ENCODE measurements at places on chromosomes 11 and 22.

DNA sequence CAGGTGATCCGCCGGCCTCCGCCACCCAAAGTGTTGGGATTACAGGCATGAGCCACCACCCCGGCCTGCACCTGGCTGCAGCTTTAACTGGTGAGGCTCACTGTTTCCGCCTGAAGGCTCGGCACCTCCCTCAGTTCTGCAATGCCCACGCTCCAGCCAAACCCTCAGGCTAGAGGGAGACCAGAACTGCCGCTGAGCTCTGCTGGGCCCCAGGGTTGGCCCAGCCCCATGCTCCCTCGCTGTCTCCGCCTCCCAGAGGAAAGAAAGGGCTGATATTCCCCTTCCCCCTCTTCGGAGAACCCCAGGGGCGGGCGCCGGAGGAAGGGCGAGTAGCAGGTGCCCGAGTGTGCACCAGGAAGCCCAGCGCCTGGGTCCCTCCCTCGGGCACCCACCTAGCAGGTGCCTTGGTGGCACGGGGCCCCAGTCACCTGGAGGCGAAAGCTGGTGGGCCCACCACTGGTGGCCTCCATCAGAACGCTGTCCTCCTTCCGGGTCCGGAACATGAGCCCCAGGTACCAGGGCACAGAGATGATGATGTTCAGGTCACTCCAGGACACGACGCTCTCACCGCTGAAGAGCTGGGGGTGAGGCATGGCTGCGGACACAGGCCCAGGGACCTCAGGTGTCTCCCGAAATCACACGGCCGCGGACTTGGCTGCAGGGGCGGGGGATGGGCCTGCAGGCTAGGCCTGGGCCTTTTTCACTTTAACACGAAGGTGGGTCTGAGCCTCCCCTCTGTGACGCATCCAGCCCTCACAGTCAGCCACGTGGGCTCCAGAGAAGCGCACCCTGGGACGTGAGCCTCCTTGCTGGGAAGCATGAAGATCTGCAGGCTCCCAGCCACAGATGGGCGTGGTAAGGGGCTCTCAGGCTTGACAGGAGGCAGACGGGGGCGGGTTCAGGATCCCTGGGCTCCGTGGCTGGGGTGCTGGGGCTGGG lies 73.3 kb downstream of the TRMU start:
- H3K4me3 ChIP-seq, result no peak overlapping the region
- H3K4me1 ChIP-seq, result no peaks in the 10 kb centered on the region
- no peak overlapping the region for H3K27ac ChIP-seq
- no peaks in the 10 kb centered on the region for H3K36me3 ChIP-seq
- H3K27me3 ChIP-seq, result peaks cover 17% of the 10 kb centered on the region

DNA sequence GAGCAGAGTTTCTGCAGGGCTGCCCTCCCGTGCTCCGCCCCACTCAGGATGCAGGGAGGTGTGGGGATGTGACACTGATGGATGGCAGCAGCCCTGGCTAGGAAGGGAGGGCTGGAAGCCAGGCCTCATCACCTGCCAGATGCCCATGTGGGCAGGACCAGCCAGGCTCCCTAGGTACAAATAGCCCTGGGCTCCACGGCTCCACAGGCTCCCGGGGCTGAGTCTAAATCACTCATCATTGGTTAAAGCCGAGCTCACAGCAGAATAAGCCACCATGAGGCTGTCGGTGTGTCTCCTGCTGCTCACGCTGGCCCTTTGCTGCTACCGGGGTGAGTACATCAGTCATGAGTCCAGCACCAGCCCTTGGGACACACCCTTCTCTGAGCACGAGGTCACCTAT lies at the start of gene SCGB1D1:
TSS of gene SCGB1D1 (plus strand) at position 206 of the 400 bp plus-strand sequence. CDS start at position 275, 69 bp downstream.
- DNase-seq, result no peak
- H3K4me1 ChIP-seq, result no peaks in the 10 kb centered on the region
- H3K27me3 ChIP-seq, result no peaks in the 10 kb centered on the region
- H3K27ac ChIP-seq, result no peak within 1 kb of the TSS
- H3K36me3 ChIP-seq, result no peaks in the 10 kb centered on the region
- H3K4me3 ChIP-seq, result no peak within 1 kb of the TSS

- no peaks in the 10 kb centered on the region for H3K4me1 ChIP-seq
- no peaks in the 10 kb centered on the region for H3K36me3 ChIP-seq
- no peak overlapping the region for H3K27ac ChIP-seq
- no peak overlapping the region for H3K4me3 ChIP-seq
- no peak for DNase-seq
- H3K27me3 ChIP-seq, result no peaks in the 10 kb centered on the region
These were observed 20.6 kb upstream of the TMEM218 start for GRCh38 chr11:125132071-125132470.

GRCh38 chr11:134939031-134939430 lies 527.0 kb upstream of the B3GAT1 start:
- no peak overlapping the region for H3K4me3 ChIP-seq
- H3K4me1 ChIP-seq, result no peaks in the 10 kb centered on the region
- peaks cover 2% of the 10 kb centered on the region for H3K27me3 ChIP-seq
- H3K27ac ChIP-seq, result no peak overlapping the region
- no peak for DNase-seq

DNA sequence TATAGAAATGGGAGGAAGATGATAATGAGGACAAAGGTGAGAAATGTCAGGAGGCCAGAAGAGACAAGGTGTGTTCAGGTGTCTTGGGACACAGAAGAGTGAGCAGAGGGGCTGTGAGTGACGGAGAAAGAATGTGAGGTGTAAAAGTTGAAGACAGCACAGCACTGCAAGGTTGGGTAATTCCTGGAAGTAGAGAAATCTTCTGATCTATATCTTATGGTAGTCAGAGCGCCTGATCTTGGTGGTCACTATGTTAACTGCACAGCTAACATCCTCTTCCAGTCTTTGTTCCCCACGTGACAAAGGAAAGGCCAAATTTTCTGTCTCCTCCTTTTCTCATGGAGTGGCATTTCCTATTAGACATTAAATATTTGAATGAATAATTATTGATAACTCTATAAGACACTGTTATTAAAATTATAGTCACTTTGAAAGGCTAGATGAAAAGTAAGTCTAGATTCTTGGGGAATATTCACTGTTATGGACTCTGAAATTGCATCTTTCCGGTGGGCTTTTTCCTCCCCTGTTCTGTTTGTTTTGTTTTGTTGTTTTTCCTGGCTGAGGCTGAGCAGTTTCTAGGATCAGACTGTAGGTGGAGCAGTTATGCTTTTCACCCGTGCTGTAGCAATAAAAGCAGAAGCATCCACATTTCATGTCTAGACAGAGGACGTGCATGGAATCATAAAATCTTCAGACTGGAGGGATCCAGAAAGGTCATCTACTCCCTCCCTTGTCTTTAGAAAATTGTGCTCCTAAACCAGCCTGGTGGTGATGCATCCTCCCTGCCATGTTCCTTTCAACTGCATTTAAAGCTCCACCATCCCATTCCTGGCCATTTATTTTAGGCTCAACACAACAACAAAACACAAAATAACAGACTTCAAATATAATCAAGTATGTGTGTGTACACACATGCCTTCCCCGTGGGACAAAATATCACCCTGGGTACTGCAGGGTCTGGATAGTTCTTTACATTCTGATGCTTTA lies 26.6 kb downstream of the SC5D start:
- H3K27me3 ChIP-seq, result no peaks in the 10 kb centered on the region
- no peaks in the 10 kb centered on the region for H3K4me1 ChIP-seq
- H3K4me3 ChIP-seq, result no peak overlapping the region
- H3K36me3 ChIP-seq, result no peaks in the 10 kb centered on the region
- no peak for DNase-seq

GRCh38 chr11:37984991-37985390 lies 1387.0 kb upstream of the RAG2 start:
- H3K27me3 ChIP-seq, result no peaks in the 10 kb centered on the region
- H3K27ac ChIP-seq, result no peak overlapping the region
- DNase-seq, result no peak

DNA sequence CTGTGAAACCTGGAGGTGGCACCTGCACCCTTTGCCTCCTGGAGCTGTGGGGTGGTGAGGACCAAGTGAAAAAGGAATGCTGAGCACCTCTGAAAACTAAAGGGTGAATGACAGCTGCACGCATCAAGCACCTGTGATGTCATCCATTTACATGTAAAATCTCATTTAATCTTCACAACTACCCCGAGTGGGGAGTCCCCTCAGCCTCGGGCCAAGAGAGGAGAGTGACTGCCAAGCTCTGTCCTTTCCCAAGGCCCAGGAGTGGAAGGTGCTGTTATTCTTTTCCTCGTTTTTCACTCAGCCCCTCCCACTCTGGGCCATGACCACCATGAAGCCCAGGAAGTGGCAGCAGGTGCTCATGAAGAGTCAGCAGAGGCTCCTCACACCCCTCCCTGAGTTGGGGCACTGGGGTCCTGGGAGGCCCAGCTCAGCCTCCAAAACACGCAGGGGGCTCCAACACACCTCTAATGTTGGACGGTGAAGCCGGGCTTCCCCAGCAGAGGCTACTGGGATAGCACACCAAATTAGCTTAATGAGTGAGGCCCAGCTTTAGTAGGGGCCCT lies 35.7 kb downstream of the NECTIN1 start:
- H3K4me3 ChIP-seq, result no peak overlapping the region
- no peak overlapping the region for H3K27ac ChIP-seq
- H3K4me1 ChIP-seq, result no peaks in the 10 kb centered on the region
- peaks cover 2% of the 10 kb centered on the region for H3K27me3 ChIP-seq
- DNase-seq, result no peak

GRCh38 chr11:119974051-119974450 lies 163.9 kb downstream of the TRIM29 start:
- H3K4me3 ChIP-seq, result no peak overlapping the region
- no peaks in the 10 kb centered on the region for H3K4me1 ChIP-seq
- H3K27me3 ChIP-seq, result peaks cover 6% of the 10 kb centered on the region

DNA sequence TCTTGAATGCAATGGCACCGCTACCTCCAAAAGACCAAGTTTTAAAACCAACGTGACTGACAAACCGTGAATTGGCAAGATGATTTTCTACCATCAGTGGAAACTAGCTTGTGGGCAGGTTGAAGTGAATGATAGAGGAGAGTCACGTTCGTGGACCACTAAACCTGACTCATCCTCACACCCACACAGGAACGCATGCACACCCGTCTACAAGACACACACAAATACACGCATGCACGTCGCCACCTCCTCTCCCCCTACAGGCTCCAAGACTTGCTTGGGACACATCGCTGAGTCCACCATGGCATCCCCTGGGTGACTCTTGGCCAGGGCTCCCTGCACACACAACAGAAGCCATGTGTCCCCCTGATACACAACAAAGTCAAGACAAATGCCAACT lies 14.4 kb downstream of the TMPRSS6 start:
- no peak overlapping the region for H3K4me3 ChIP-seq
- no peak for DNase-seq
- no peaks in the 10 kb centered on the region for H3K27me3 ChIP-seq
- H3K36me3 ChIP-seq, result no peaks in the 10 kb centered on the region

DNA sequence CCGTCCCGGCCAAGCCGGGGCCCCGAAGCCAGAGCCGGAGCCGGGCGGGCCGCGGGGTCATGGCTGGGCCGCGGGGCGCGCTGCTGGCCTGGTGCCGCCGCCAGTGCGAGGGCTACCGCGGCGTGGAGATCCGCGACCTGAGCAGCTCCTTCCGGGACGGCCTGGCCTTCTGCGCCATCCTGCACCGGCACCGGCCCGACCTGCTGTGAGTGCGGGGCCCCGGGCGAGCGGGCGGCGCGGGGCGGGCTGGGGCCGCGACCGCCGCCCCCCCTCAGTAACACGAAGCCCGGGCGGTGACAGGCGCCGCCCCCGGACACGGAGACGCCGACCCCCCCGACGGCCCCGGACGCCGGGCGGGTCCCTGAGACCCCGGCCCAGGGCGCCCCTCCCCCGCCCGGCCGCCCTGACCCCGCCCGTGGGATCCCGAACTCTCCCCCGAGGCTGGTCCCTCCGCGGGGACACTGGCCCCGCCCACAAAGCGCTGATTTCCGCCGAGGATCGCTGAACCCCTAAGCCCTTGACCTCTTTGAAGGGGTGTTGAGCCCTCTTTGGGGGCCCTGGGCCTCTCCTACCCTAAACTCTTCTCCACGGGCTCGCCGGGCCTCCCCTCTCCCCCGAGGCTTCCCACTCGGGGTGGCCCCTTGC lies 389 bp downstream of the MICALL1 start:
- H3K27ac ChIP-seq, result peak overlapping the region; percentile 77
- peaks cover 17% of the 10 kb centered on the region for H3K4me1 ChIP-seq
- H3K36me3 ChIP-seq, result no peaks in the 10 kb centered on the region
- DNase-seq, result peak; percentile 30

Measured in psoas muscle (tissue), 8 donors.